Umbilical cord (tissue), 2 donors: ENCODE measurements at places on chromosomes 5 and 9.

- peak; percentile 8 for DNase-seq
These were observed 65.6 kb downstream of the HOMER1 start for GRCh38 chr5:79448336-79448735.

DNA sequence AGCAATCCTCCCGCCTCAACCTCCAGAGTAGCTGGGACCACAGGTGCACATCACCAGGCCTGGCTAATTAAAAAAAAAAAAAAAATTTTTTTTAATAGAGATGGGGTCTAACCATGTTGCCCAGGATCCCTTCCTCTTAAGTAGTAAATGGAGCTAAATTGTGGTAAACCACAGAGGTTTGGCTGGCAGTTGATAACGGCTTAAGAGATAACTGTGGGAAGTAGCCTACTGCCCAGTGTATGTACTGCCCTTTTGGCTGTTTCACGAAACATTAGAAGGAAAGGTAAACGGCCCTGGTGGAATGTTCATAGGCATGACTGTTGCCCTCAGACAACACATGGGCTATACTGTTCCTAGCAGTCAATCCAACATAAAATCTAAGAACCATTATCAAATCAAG, 44.4 kb downstream of the HMGCR start:
- no peak for DNase-seq

DNA sequence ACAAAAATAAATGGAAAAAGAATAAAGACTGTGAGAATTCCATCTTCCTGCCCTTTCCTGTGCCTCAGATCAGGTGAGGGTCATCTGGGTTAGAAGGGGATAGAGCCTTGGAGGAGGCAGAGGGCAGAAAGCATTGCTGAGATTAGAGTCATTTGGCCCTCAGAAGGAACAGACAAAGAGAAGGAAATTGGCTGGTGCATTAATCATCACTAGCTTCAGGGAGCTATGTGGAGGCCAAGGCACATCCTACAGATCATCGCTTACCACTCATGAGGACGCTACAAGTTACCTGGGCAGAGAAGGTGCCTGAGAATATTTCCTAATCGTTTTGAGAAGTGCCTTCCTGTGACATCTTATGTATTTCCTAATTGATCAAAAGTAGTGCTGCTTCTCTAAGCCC, 74.5 kb downstream of the C7 start:
- DNase-seq = no peak

GRCh38 chr9:16524078-16524477, 346.4 kb downstream of the BNC2 start:
- DNase-seq = no peak

DNA sequence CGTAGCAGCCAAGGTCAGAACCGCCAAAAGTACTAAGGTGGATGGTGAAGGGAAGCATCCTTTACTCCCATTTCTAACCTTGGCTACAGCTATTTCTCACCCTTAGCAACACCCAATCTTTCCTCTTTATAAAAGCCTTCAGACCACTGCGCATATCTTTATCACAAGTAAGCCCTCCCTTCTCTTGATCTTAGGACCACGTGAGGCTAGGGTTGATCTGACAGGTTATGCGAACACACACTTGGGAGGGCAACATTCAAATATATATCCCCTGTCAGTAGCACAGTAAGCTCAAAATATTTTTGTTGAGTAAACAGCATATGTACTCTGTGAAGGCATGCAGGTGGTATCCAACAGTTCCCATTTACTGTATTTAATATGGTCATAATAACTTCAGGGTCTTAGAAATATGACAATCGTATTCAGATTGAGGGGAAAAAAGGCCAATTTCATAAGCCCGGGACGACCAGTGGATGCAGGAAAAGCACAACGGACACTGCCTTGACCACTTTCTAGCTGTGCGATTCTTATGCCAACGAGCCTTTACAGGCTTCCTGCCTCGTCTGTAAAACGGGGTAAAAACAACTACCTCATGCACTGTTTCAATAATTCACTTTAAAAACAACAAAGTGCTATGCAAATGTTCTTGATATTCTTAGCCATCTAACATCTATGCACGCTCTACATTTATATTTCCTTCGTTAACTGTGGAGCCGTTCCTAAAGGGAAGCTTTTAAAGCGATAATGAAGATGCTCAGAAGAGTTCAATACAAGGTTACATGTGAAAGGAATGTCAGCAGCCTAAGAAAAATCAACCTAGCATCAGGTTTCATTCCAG, 1.3 kb downstream of the ARSB start:
- DNase-seq = no peak
